Esophagus squamous epithelium (tissue), 5 donors: ENCODE measurements at places on chromosomes 7 and 10.

DNA sequence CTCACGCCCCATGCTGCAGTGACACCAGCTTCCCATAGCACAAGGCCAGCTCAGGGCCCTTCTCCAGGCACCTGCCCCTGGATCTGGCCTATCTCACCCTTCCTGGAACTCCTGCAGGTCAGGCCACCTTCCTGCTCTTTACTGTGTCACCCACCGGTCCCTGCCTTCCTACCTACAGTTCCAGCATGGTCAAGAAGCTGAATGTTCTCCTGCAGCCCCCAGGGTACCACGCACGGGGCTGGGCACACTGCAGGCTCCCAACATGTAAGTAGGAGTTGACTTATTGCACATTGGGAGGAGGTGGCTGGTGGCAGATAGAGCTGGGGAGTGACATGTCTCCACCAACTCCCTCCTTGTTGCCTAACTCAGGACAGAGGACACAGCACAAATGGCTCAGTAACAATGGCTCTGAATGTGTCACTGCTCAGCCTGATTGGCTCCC, 14.5 kb downstream of the ITPRIP start:
- no peak for DNase-seq

- no peak for DNase-seq
These were observed 32.6 kb downstream of the DKK1 start for GRCh38 chr10:52346394-52347326.

DNA sequence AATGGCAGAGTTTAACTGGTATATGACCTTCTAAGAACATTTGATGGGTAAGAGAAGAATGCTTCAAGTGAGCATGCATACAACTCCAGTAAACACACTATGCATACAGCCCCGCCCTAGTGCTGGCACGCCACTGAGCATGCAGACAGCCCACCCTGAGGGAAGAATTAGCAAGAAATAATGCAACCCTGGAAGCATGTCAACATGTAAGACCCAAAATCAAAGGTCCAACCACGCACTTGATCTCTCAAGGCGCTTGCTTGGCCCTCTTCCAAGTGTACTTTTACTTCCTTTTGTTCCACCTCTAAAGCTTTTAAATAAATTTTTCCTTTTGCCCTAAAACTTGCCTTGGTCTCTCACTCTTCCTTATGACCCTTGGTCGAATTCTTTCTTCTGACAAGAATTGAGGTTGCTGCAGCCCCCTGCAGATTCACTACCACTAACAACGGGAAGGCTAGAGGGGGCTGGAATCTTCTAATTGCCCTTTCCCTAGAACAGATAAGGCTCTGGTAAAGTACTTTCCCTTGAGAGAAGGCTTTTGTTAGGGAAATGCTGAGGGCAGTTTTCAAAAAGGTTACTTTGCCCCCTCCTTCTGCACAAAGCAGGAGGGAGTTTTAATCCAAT, 3.4 kb downstream of the FAM24B start:
- no peak for DNase-seq

DNA sequence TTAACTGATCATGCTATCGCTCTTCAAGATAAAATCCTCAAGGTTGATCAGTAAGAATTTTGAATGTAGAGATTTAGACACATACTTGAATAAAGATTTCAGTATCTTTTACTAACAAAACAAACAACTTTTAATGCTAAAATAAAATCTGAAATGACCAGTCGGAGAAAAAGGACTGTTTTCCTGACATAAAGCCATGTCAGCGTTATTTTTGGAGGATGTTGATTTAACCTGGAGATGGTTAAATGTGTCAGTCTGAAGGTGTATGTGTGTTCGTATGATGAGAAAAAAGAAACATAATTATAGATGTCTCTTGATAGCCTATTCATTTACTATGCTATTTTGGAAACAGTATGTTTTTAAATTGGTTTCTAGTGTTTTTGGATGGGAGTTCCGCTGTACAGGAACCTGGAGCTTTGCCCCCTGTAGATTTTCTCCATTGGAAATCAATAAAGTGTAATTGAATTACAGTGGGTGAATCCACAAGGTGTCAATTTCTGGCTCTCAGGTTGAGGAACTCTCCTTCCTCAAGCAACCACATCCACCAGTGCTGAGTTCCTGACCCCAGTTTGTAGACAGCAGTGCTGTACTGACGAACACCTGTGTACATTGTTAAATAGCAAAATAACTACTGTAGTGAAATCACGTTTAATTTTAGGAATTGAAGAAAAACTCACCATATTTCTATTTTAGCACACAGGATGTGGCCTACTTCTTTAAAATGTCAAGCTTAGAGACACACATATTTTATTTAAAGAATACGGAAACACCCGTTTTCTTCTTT, 670.1 kb downstream of the MAGI2 start:
- DNase-seq: no peak

DNA sequence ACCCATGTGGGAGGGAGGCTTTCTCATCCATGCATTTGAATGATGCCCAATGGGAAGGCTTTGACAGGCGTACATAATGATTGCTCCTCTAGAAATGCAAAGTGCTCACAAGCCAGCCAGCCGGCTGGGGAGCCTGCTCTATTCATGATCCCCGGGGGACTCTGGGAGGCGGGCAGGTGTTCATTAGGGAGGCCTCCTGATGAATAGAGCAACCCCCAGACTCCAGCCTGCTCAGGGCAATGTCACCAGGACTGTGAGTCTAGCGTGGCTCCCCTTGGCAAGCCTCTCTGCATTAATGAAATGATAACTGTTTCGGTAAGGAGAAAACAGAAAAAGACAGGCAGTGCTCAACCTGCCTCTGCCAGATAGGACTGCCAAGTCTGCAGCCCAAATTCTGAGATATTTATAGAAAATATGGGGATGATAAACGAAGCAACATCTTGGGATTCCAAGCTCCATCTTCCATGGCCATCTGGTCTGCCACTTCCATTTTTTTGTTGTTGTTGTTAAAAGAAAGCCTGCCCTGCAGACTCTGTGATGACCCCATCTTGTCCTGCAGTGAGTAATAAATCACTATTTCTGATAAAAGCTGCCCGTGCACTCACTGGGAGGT, 236.4 kb downstream of the PRPF18 start:
- DNase-seq: no peak

DNA sequence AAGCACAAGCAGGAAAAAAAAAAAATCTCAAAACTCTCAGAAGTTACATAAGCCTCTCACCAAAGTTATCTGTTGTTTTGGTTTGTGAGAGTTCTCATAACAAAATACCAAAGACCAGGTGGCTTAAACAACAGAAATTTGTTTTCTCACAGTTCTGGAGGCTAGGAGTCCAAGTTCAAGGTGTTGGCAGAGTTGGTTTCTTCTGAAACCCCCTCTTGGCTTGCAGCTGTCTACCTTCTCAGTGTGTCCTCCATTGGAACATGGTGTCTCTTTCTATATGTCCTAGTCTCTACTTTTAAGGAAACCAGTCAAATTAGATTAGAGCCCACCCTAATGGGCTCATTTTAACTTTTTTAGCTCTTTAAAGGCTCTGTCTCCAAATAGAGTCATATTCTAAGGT, 44.9 kb downstream of the TNKS2 start:
- no peak for DNase-seq

DNA sequence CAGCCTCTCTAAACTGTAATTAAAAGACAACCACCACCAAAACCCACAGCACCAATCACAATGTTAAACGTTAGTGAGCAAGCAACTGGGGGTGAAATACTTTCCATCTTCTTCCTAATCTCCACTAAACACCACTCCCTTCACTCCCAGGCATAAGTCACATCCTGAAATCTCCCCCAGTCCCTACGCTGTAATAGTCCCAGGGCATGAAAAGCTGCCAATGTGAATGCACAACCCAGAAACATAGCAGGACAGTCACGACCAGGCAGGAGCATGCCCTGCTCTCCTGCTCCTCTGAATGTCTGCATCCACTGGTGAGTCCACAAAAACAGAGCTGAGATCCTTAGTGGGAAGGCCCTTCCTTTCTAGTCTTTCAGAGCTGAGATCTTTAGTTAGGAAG, 288.9 kb downstream of the PARD3 start:
- no peak for DNase-seq
